CD8-positive, alpha-beta memory T cell (primary cell): ENCODE measurements at places on chromosomes 7 and 10.

GRCh38 chr10:33239257-33239656, 95.2 kb downstream of the NRP1 start:
- no peak for DNase-seq
- no peak overlapping the region for H3K27ac ChIP-seq
- no peaks in the 10 kb centered on the region for H3K36me3 ChIP-seq
- H3K27me3 ChIP-seq: no peaks in the 10 kb centered on the region
- H3K4me1 ChIP-seq: no peaks in the 10 kb centered on the region
- H3K4me3 ChIP-seq: no peak overlapping the region

DNA sequence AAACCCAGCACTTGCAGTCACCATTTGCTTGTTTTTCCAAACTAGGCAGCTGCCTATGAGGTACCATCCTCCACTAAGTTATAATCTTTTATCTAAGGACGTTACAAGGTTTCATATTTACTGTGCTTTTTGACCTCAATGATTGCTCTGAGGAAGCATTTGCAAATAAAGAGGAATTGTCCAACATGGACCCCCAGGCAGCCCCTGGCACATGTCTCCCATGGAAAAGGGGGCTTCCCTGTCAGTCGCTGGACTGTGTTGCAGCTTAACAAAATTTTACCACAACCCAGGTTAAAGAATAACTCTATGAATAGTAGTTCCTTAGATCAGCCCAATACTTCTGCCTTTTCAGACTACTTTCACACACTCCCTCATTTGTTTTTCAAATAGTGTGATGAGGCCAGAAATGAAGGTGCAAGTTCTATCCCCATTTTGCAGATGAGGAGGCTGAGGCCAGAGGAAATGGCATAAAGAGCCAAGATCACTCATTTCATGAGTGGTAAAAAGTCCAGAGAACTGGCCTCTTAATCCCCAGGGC, 52.8 kb upstream of the ZPBP start:
- no peak overlapping the region for H3K4me3 ChIP-seq
- H3K27ac ChIP-seq: no peak overlapping the region
- no peaks in the 10 kb centered on the region for H3K27me3 ChIP-seq
- DNase-seq: no peak

GRCh38 chr10:77279207-77279606, 358.4 kb downstream of the KCNMA1 start:
- no peak overlapping the region for H3K4me3 ChIP-seq
- peak; percentile 73 for DNase-seq
- H3K4me1 ChIP-seq: peaks cover 5% of the 10 kb centered on the region
- H3K36me3 ChIP-seq: no peaks in the 10 kb centered on the region

DNA sequence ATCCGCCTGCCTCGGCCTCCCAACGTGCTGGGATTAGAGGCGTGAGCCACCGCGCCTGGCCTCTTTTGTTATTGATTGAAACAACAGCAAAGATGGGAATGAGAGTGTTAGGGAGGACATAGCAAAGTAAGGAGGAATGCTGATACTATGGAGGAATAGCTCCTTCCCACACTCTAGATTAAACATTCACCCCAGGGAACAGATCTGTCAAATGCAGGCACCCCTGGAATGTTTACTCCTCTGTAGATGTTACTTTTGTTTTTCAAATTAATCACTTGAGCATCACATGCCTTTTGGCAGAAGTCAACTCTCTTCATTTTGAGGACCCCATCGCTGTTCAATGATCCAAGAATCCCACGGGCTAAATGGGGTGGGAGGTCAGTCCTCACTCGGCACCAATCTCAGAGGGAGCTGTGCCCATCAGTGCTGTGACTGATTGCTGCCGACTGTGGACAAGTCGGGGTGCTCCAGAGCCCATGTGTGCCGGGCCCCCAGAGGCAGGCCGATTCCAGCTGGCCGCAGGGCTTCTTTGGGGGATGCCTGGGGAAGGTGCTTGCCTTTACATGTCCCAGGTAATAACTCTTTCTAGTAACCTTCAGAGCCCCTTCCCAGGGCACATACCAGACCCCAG, 10.2 kb upstream of the COBL start:
- no peaks in the 10 kb centered on the region for H3K36me3 ChIP-seq
- H3K27ac ChIP-seq: no peak overlapping the region
- DNase-seq: no peak
- H3K27me3 ChIP-seq: no peaks in the 10 kb centered on the region
- H3K4me1 ChIP-seq: no peaks in the 10 kb centered on the region

DNA sequence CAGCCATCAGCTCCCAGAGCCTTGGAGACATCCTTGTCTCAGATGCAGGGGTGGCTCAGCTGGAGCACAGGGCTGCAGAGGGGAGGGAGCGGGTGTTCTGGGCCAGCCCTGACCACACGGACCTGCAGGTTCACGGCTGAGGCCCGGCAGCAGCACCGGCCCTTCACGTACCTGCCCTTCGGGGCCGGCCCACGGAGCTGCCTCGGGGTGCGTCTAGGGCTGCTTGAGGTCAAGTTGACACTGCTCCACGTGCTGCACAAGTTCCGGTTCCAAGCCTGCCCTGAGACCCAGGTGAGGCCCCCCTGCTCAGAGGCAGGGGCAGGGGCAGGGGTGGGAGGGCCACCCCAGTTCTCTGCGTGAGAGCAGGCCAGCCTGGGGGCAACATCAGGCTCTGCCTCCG, 45.2 kb downstream of the PARP12 start:
- no peak overlapping the region for H3K27ac ChIP-seq
- no peak for DNase-seq
- no peak overlapping the region for H3K4me3 ChIP-seq
- no peaks in the 10 kb centered on the region for H3K4me1 ChIP-seq

DNA sequence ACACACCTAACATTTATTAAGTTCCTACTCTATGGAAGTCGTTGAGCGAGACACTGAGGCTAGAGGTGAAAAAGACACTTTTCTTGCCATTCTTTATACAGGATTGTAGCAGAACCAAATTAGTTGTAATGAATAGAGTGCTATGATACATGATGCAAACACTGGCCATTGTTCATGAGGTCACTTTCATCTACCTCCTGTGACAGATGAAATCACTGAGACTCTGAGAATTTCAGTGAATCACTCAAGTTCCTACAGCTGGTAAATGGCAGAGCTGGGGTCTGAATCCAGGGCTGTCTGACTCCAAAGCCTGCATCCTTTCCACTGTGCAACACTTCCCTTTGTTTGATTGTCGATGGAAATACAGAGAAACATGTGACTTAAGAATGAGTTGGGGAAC, 657.6 kb downstream of the LRMDA start:
- no peak for DNase-seq
- H3K27ac ChIP-seq: no peak overlapping the region
- no peaks in the 10 kb centered on the region for H3K27me3 ChIP-seq
- no peaks in the 10 kb centered on the region for H3K4me1 ChIP-seq
- no peak overlapping the region for H3K4me3 ChIP-seq

DNA sequence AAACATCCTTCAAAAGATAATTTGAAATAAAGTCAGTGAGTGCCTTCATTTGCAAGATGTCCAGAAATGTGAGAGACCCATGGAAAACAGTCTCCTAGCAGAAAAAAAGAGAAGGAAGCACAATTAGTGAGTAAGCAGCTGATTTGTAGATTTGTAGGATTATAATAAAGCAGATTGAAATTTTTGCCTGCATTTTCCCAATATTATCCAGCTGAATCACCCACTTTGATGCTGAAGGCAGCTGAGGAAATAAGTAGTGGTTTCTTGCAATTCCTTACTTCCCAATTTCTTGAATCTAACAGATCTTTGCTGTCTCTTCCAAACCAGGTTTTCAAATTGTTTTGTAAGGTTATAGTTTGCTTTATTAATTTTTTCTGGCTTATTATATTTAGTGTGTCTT, 181.4 kb downstream of the GNAT3 start:
- no peak overlapping the region for H3K27ac ChIP-seq
- H3K4me3 ChIP-seq: no peak overlapping the region
- H3K27me3 ChIP-seq: no peaks in the 10 kb centered on the region
- no peaks in the 10 kb centered on the region for H3K4me1 ChIP-seq

- H3K4me1 ChIP-seq: no peaks in the 10 kb centered on the region
- no peaks in the 10 kb centered on the region for H3K27me3 ChIP-seq
- no peaks in the 10 kb centered on the region for H3K36me3 ChIP-seq
- DNase-seq: no peak
- H3K27ac ChIP-seq: no peak overlapping the region
- no peak overlapping the region for H3K4me3 ChIP-seq
These were observed 132.5 kb downstream of the SLIT1 start for GRCh38 chr10:97053276-97053675.

DNA sequence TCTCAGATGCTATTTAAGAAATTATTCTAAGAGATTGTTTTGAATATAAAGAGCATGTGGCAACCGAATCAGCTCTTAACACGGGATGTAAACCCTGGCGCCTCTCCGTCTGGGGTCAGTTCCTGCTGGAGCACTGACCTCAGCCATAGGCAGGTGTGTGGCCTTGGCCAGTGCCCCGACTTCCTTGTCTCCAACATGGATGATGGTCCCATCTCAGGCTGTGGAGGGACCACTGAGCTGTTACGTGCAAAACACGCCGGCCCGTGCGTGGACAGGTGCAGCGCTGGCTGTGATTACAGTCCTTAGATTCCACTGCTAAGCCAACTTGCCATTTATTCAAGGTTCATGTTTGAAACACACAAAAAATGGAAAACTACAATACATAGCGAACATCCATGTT, 59.9 kb downstream of the C10orf143 start:
- H3K27me3 ChIP-seq: no peaks in the 10 kb centered on the region
- no peak overlapping the region for H3K4me3 ChIP-seq
- no peak for DNase-seq
- no peak overlapping the region for H3K27ac ChIP-seq
- H3K36me3 ChIP-seq: no peaks in the 10 kb centered on the region
